Fibroblast of skin of right biceps (primary cell): ENCODE measurements at places on chromosomes 5 and 9.

- no peak for DNase-seq
These were observed 212.9 kb downstream of the RANBP17 start for GRCh38 chr5:171074747-171075146.

DNA sequence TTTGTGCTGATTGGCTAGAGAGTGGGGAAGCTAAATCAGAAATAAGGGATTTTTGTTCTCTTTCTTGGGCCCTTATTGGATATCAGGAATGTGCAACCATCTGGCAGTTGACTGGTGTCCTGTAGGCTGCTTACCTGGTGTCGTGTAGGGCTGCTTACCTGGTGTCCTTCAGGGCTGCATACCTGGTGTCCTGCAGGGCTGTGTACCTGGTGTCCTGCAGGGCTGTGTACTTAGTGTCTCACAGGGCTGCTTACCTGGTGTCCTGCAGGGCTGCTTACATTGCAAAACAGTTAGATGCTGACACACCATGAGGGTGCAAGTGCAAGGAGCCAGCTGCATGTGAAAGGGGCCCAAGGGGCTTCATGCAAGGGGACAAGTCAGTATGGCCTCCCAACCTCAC is 249.3 kb downstream of the ICE1 start:
- no peak for DNase-seq

- DNase-seq, result peak; percentile 60
These were observed 18.4 kb downstream of the ENC1 start for GRCh38 chr5:74622122-74622521.

- peak; percentile 51 for DNase-seq
These were observed 764.3 kb downstream of the MTRR start for GRCh38 chr5:8633259-8633658.

GRCh38 chr5:77168161-77168878 is 42.2 kb upstream of the PDE8B start:
- DNase-seq, result peak; percentile 23

DNA sequence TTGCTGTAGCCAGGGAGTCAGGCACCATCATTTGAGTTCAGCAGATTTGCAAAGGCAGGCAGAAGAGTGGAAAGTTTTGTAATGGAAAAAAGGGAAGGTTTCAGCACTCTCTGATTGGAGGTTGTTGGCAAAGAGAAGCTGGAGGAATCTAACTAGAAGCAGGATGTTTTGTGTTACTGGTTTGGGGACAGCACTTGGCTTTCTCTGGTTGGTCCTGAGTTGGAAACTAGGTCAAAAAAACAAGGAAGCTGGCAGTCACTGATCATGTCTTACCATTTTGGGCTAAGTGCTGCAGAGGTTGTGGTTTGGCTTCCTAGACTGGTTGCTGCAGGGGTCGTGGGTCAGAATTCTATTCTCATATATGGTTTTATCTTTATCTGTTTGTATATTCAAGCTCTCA is 189.8 kb downstream of the DRD1 start:
- peak; percentile 54 for DNase-seq

- DNase-seq, result no peak
These were observed 199.0 kb upstream of the MVB12B start for GRCh38 chr9:126127591-126127990.

DNA sequence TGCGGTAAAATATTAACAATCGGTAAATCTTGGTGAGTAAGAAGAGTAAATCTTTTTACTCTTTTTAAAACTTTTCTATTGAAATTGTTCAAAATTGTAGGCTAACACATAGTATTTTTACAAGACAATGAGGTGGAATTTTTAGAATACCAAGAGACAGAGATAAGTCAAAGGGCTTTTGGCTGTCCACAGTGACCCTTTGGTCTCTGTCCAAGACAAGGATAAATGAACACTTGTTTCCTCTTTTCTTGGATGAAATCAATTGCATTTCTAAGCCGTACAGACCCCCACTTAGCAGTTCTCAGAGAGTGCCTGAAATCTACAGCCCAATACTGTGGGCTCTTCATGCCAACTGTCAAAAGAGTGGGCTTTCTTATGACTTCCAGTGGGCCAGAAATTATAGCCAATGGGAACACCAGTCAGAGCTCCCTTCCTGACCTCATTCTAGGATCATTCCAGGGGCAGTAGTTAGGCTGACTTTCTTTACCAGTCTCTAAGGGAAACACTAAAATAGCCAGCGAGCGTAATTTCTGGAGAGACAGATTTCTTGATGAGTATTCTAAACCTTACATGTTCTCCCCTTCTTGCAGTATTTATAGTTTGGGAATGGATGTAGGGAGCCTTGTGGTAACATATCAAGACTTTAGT is 74.1 kb downstream of the GALNT10 start:
- no peak for DNase-seq

DNA sequence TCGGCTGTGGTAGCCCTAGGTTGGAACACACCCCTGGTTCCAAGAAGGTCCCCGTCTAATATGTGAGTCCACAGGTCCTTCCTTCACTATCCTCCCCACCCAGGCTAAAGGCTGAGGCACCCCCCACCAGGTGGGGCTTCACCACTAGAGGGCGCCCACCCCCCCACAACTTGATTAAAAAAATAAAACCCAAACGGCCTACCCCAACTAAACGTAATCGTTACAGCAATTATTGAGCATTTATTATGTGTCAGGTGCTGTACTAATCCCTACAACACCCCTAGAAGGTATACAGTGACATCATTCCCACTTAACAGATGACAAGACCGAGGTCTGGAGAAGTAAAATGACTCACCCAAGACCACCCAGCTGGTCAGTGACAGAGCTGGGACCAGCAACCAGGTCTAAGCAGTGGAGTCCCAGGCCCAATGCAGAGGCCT is 65.0 kb downstream of the FGF18 start:
- peak; percentile 16 for DNase-seq

DNA sequence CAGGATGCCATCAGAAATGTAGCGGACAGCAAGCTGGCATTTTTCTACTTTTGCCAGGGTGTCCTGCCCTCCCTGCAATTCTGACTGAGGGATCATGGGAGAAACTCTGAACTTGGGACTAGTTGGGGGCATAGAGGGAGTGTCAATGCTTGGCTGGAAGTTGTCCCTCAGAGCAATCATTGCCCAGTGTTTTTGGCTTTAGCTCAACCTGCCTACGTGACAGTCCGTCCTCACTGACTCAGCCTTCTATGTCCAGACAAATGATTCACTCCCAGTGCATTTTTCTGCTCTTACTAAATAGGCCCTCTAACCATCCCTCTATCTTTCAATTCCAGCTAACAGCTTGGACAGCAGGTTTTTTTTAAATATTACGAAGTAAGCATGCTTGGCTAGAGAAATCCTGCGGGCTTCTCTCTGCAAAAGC is 627.4 kb downstream of the TLR4 start:
- DNase-seq, result peak; percentile 69

- DNase-seq, result no peak
These were observed 305.0 kb downstream of the RASEF start for GRCh38 chr9:82757924-82758323.

- DNase-seq, result no peak
These were observed 74.6 kb upstream of the ORM1 start for GRCh38 chr9:114248299-114248707.

DNA sequence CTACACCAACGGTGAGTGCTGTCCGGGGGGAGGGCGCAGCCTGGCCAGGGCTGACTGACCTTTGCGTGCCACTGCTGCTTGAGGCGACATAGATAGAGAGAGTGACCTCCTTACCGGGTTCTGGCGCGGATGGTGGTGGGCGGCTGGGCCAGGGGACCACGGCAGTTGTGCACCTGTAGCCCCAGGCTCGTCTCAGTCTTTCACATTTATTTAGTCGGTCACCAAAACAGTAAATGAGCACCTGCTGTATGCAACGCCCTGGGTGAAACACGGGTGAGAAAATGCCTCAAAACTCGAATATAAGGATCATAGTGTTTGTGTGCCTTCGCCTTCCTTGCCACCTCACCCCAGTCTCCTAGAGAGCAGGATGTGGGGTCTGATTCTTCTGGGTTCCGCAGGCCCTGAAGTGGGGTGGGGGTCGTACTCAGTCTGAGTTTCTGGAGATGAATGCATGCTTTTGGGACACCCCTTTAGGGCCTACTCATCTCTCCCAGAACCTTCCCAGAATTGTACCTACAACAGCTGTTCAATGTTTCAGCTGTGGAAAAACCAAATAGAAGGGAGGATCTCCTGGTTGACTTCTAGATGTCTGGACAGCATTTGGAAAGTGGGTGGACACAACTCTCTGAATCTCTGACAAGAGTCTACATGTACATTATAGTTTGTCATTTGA is 714 bp downstream of the SEC24A start:
- no peak for DNase-seq

- peak; percentile 21 for DNase-seq
These were observed 135.3 kb downstream of the YIPF5 start for GRCh38 chr5:144035046-144035740.

GRCh38 chr9:136824496-136825225 is 16.9 kb downstream of the RABL6 start:
- no peak for DNase-seq

- peak; percentile 43 for DNase-seq
These were observed 977 bp downstream of the MGAT4B start for GRCh38 chr5:179805529-179806249.

DNA sequence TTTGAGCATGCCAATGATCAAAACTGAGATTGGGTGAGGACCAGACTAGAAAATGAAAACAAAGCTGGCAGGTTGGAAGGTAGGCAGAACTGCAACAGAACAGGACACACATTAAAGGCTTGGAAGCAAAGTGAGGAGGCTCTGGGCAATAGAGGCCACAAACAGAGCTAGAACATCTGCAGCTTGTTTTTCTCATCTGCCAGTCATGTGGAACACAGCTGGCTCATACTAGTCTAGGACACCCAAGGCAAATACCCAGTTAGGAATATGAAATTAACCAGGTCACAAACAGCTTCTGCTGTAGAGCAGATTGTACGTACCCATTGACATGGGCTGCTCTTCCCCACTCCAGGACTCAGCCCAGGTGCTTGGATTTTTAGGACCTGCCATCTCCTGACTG is 61.7 kb downstream of the SPEF2 start:
- no peak for DNase-seq

DNA sequence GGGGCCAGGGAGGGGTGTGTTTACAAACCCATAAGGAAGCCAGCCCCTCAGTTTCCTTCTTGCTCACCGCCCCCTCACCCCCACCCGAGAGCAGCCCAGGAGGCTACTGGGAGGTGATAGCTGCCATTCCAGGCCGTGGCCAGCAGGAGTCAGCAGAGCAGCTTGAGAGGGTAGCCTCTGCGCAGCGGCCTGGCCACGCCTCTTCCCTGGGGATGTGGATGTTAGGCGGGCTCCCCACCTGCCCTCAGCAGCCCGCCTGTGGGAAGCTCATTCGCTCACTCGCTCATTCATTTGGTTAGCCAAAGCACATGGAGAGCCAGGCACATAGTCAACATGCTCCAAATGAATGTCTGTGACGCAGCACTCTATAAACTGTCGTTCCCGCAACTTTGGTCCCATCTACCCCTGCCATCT is 6.1 kb upstream of the DPM2 start:
- peak; percentile 76 for DNase-seq

DNA sequence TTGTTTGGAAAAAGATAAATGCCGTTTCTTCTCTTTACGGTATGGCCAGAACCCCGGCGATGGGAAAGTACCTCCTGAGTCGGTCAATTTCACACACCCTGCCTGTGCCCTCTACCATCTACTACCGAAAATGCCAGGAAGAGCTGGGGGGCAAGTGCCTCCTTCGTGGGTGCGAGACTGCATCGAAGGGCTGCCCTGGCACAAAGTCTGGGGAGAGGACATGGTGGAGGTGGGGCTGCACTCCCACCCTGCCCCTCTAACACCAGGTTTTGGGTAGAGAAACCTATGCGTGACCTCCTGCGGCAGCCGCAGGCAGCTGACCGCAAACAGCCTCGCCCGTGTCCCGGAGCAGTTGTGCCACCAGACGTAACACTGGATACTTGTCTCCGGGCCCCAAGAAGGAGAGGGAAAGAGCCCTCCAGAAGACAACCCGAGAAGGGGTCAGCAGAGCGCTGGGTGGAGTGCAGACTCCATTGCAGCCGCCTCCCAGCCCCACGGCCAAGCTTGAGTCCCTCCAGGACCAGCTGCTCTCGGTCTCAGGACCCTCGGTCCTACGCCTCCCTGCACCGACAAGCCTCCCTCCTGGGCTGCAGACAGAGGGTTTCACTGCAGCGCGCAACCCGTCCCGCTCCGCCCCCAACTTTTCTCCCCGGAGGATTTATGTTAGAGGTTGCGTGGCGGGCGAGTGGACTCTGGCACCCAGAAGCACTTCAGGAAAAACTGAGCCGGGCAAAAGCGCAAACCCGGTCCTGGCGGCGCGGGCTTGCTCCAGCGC is 823 bp upstream of the PRDM6 start:
- no peak for DNase-seq

DNA sequence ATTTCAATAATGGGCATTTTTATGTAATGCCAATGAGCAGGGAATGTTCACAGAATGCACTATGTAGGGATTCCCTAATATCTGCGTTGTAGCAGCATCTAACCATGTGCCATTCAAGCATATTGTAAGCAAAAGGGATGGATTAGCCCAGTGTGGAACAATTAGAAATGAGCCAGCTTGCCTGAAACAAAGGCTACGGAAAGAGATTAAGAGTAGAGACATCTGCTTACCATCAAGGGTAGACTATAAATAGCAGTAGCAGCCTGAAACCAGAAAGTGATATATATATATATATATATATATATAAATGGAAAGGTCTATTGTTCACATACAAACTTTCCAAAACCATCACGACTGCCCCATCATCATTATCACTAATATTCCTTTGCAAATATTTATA is 31.9 kb upstream of the CEP120 start:
- no peak for DNase-seq

- DNase-seq, result peak; percentile 52
These were observed 181.7 kb upstream of the S1PR3 start for GRCh38 chr9:88809355-88810161.
